Dermis microvascular lymphatic vessel endothelial cell (primary cell): ENCODE measurements at places on chromosomes 1 and 21. TPM values are rescaled to one million over a fixed set of nuclear protein-coding genes. Genes with fewer than 3 reads are reported as not detected.

Gene KLF17
- total RNA-seq = not detected in 2 replicates

Gene MYOC
- not detected in 2 replicates for total RNA-seq

Gene PTPN22
- total RNA-seq = under 0.01 and 0.26 TPM in 2 replicates

Gene ADCY10
- total RNA-seq = under 0.01 and 0.13 TPM in 2 replicates

Gene SOAT1
- total RNA-seq = 13.4 and 13.8 TPM in 2 replicates

Gene RNF2
- 19.5 and 30.6 TPM in 2 replicates for total RNA-seq

Gene HHIPL2
- total RNA-seq = not detected in 2 replicates

Gene ARMH1
- 0.13 TPM in 1 of 2 replicates, not detected in the other for total RNA-seq

Gene ZNF648
- not detected in 2 replicates for total RNA-seq

Gene IGSF9
- total RNA-seq = not detected in 2 replicates

- DNase-seq = no peak
Observed at GRCh38 chr1:51952638-51953037, 37.9 kb downstream of the RAB3B start.

DNA sequence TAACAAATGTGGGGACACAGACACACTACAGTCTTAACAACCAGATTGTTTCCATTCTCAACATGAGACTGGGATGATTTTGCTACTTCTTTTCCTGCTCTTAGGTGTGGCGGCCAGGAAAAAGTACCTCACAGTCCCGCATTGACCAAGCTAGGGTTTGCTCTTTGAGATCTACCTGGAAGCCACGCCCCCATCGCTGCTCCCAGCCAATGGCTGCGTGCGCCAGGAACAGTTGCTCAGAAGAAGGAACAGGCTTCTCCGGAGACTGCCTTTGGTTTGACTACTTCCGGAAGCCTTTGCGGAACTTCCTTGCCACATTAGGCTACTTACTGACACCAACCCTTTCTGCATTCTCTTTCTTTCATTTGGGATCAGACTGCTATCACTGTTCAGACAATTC lies 44.2 kb upstream of the PLD5 start:
- no peak for DNase-seq

GRCh38 chr1:91402023-91402422 lies 2.6 kb downstream of the HFM1 start:
- no peak for DNase-seq

DNA sequence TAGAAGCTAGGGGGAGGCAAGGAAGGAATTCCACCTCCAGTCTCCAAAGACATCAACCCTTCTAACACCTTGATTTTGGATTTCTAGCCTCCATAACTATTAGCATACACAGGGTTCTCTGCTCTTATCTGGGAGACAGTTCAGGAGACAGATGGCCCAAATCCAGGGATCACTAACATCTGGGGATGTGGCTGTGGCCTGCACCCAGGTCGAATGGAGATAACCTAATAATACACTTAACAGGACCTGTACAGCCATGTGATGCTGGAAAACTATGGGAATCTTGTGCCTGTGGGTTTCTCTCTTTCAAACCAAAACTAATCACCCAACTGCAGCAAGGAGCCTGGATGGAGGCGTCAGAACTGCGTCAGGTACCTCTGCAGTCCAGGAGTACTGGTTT lies 47.6 kb downstream of the KIAA0319L start:
- no peak for DNase-seq

DNA sequence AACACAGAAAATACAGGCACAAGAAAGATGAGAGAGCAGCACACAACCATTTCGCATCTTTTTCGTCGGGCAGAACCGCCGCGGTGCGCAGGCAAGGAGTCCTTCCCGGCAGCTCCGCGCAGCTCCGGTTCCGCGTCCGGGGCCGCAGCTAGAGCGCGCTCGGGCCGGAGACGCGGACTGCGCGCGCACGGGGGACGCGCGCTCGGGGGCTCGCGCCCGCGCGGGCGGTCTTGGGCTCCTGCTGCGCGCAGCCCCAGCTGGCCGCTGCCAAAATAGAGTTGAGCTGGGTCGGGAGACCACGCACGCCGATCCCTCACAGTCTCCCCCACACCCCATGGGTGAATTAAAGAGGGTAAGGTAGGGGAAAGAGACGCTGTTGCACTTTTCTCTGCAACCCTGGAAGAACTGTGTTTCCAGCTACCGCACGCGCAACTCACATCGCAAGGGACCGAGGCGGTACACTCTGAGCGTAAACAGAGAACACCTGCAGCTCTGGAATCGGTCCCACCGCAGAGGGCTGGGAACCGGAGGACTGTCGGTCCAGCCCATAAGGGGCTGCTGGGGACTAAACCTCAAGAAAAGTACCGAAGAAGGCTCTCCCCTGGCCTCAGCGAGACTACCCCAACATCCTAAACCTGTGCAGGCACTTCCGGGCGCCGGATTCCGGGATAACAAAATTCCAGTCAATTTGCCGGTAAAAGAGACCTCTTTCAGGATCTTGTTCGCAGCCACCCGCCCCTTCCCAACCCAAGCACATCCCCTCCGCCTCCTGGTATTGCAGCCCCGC lies 1.7 kb downstream of the NR5A2 start:
- DNase-seq = no peak

- DNase-seq = no peak
Observed at GRCh38 chr1:78176448-78176847, 130.7 kb downstream of the GIPC2 start.

DNA sequence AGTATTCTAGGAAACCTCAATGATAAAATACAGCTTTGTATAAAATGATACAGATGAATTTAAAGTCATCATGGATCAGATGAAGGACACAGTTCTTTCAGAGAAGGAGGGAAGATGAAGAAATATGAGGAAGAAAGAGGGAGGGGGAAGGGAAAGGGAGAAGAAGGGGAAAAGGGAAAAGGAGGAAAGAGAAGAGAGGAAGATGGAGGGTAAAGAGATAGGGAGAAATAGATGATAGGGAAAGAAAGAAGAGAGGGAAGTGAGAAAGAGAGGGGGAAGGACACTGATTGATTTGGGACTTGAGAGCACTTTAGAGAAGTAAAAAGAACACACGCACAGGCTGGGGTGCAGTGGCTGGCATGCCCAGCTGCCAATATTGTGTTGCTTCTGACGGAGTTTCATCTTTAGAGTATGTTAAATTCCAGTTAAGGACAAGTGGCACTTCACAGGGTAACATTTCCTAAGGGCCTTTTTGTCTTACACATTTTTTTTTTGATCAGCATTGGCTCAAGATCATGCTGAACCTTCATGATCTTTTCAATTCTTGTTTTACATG lies 235.9 kb upstream of the DMRTA2 start:
- no peak for DNase-seq

GRCh38 chr1:233337505-233337904 lies 10.0 kb downstream of the MAP3K21 start:
- no peak for DNase-seq

DNA sequence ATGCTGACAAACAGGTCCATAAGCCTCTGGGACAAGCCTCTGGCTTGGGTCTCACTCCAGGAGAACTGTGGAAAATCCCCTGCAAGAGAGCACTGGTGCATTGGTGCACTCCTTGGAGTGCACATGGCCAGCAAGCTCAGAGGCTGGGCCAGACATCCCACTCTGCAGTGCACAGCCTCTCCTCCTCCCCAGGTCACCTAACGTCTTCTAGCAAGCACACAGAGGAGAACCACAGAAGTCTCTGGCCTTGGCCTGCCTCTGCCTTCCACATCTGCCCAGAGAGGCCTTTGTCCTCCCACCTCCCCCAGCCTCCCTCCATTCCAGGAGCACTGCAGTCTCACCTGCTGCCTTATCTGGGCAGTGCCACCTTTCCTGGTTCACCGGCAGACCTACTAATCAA lies 4.2 kb downstream of the PGLYRP3 start:
- no peak for DNase-seq

- peak; percentile 53 for DNase-seq
Observed at GRCh38 chr1:209674957-209675564, at the start of gene G0S2. G0S2 (plus strand) TSS chr1:209675412; CDS start chr1:209675685, 273 bp downstream.

GRCh38 chr1:182599339-182599738 lies 4.8 kb downstream of the RGS16 start:
- no peak for DNase-seq

GRCh38 chr1:207958376-207959139 lies 47.6 kb upstream of the CD34 start:
- DNase-seq = no peak

GRCh38 chr1:24186711-24186992 lies 437 bp downstream of the IFNLR1 start:
- no peak for DNase-seq

DNA sequence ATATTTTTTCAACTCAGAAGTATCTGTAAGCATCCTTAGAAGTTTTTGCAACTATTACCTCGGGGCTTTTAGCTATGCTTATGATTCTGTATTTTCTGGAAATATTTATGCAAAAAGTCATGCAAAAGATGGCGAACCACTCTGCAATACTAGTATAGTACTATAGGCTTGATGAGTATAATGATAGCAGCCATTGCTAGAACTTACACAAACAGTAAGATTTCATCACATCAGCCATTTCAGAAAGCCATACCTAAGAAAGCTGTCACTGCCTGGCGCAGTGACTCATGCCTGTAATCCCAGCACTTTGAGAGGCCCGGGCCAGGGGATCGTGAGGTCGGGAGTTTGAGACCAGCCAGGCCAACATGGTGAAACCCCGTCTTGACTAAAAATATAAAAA lies 227.1 kb downstream of the LRRC7 start:
- no peak for DNase-seq

GRCh38 chr1:172498857-172499256 lies 34.1 kb upstream of the SUCO start:
- DNase-seq = no peak

DNA sequence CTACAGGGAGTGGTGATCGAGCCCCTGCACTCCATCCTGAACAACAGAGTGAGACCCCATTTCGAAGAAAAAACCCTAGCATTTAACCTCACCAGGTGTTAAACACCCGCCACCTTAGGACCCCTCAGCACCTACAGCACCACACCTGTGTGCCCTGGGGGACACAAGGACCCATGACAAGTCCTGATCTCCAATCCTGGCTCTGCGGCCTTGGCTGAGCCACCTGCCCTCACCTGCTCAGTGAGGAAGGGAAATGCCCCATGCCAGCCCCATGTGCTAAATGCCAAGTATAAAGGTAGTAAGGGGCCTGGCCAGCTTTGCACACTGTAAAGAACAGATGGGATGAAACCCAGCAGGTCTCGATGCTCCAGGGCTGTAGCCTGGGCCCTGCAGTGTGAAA lies 11.1 kb downstream of the MRTO4 start:
- no peak for DNase-seq
